ENCODE measurements at places on chromosomes 16 and 17. TPM values are rescaled to one million over a fixed set of nuclear protein-coding genes. Genes with fewer than 3 reads are reported as not detected.

The NXPH3 gene
- 1.2 TPM for total RNA-seq

The ASPHD1 gene
- 0.35 TPM for total RNA-seq

The KRTAP16-1 gene
- not detected for total RNA-seq

The JPH3 gene
- total RNA-seq = not detected

The PRAC1 gene
- not detected for total RNA-seq

- DNase-seq = no peak
Measured at GRCh38 chr17:29050176-29050575, 7.2 kb downstream of the PIPOX start.

DNA sequence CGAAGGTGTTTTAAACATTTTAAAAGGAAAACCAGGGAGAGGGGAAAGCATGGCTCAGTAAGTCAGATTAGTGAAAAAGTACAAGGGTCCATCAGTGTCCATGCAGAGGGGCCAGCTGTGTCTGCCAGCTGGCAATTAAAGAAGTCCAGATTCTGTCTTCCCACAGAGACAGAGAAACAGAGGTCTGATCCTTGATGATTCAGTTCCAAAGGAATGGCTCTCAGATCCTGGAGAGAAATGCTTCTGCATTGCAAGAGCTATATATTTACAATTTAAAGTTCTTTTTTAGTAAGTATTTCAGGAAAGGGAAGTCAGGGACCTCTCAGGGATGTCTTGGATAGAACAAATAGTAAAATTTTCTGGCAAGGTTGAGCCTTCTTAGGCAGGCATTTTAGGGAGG lies 56.2 kb downstream of the HSD17B2 start:
- no peak for DNase-seq

- DNase-seq = no peak
Measured at GRCh38 chr17:56985371-56986162, 7.6 kb downstream of the SCPEP1 start.

DNA sequence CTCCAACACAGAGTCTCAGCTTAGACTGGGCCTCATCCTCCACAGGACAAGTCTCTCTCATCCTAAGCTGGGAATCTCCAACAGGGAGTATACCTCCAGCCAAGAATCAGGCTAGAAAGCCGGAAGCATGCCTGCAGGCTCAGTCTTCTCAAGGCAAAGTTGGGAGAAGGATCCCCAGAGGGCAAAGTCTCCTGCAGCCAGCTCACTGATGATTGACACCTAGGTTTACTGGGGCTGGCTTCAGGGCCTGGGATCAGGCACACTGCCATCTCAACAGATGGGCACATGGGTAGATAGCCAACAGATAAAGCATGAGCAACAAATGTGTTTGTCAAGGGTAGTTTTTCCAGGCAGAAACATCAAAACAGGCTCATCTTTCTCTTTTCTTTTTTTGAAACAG lies 56.1 kb upstream of the TOX3 start:
- no peak for DNase-seq

DNA sequence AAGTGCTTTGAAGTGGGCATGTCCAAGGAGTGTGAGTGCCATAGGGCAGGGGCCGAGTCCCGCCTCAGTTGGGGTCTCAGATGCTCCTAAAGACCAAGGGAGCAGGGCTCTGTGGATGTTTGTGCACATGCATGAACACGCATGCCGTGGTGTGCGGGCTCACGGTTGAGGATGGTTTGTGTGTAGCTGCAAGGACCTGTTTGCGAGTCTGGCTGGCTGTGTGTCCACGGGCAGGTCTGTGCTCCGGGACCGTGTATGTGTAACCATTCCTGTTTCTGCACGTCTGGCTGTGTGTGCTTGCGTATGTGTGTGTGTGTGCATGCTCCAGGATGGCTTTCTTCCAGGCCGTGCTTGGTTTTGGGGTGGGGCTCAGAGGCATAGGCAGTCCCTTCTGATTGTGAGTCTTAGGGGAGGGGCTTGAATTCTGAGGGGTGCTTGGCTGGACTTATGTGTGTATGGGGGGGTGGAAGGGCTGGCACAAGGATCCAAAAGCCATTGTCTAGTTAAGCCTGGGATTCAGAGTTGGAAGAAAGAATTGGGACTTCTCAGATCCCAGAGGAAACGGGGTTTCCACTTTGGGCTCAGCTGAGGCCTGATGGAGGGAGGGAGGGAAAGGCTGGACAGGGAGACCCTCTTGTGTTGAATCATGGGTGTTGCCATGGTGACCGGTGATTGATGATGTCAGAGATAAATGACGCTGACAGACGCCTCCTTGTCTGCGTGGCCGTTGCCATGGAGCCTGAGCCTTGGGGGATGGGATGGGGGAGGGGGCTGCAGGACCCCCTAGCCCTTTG lies 14.4 kb downstream of the GJD3 start:
- peak; percentile 66 for DNase-seq

- no peak for DNase-seq
Measured at GRCh38 chr16:76899767-76900166, 291.2 kb upstream of the MON1B start.

DNA sequence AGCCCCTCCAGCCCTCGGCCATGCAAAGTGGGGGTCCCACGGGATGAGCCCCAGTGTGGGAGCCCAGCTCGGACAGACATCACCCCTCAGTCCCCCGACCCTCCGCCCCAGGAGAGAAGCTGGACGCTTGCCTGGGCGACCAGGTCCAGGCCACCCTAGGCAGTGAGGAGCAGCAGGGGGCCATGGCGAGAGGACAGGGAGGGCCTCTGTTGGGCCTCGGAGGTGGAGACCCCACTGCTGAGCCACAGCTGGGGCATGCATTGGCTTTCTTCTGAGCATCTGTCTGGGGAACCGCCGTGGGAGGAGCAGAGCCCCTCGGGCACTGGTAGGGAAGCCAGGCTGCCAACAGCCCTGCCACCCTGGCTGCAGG lies 13.0 kb downstream of the ACTG1 start:
- no peak for DNase-seq

GRCh38 chr16:4533490-4533889 lies 5.1 kb downstream of the CDIP1 start:
- no peak for DNase-seq

GRCh38 chr16:52929478-52930400 lies 123.0 kb downstream of the CHD9NB start:
- DNase-seq = no peak

DNA sequence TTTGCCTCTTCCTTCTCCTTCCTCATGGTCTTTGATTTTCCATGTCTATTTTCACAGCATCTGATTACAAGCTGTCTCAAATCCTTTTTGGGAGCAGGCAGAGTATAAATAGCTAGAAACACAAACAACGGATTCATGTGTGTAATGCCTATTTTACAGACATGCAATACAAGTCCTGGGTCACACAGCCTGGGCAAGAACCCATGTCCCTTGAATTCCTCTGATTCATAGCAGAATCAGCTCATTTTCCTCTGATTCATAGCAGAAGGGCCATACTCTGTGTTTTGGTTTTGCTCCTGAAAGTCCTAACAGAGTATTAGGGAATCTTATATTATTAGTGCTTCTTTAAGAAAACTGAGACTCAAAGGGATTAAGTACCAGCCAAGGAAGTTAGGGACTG lies 71.3 kb downstream of the IRX5 start:
- DNase-seq = no peak

- DNase-seq = no peak
Measured at GRCh38 chr17:81542431-81543338, 9.5 kb downstream of the FAAP100 start.

DNA sequence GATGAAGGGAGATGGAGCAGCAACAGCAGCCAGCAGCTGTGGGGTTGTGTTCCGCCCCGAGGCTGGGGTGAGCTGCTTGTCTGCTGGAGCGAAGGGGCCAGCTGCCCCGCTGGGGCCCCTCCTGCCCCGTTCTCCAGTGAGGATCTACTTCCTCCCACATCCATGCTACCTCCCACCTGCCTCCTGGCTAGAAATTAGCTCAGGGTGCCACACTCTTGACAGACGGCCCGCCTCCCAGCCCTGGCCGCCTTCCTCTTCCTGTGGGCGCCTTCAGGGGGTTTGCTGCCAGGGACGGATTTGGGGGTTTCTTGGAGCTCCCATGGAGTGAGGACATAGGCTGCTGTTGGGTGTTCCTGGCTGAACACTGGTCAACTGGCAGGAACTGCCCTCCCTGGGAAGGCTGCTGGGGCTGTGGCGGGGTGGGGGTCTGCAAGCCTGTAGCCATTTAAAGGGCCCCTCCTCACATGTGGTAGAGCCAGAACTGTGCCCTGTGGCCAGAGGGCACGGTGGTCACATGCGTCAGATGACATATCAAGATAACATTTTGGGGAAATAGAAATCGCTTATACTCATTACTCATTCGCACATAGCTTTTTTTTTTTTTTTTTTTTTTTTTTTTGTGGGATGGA lies 13.1 kb downstream of the TBC1D24 start:
- DNase-seq = peak; percentile 92

- DNase-seq = peak; percentile 78
Measured at GRCh38 chr17:77375917-77376651, 235.3 kb downstream of the SEC14L1 start.

- no peak for DNase-seq
Measured at GRCh38 chr17:55430541-55431288, 9.1 kb upstream of the MMD start.

GRCh38 chr17:6394055-6394606 lies 40.8 kb downstream of the AIPL1 start:
- DNase-seq = no peak

GRCh38 chr17:40517286-40517662 lies 15.9 kb upstream of the TNS4 start:
- DNase-seq = no peak

DNA sequence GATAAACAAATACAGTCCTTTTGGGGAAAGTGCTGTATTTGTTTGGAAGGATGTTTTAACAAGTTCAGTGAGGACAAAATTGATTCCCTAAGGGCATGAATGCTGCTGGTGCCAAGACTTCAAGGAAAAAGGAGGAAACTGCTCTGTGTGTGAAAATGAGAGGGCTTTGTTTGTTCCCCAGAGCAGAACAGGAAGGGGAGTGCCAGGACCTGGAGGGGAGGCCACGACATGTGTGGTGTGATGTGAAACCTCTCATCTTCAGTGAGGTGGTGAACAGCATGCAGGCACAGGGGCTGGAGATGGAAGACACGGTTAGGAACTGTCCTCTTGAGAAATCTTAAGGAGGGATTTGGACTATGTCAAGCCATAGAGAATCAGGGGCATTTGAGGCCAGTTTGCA lies 46.6 kb upstream of the GRIN2A start:
- DNase-seq = no peak

DNA sequence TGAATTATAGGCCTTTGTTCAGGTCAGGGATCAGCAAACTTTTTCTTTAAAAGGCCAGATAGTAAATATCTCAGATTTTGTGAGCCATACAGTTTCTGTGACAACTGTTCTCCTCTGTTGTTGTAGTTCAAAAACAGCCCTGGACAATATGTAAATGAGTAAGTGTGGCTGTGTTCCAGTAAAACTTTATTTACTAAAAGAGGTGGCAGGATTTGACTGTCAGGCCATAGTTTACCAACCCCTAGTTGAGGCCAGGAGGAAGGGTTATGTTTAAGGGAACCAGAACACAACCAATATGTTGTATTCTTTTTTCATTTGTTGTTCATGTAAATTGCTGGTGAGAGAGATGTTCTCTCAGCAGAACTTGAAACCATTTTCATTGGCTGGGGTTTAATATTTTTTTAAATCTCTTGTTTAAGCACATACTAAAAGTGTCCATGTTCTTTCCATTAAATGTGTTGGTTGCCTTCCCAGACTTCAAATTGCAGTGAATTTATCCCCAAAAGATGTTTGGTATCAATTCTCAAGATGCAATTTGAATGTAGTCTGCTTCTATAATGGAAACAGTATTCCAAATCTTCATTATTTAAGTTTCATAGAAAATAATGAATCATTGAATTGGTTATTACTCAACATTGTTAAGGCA lies 260.3 kb downstream of the FTO start:
- no peak for DNase-seq
